ENCODE measurements at places on chromosomes 7 and 10.

GRCh38 chr7:1693991-1694524, 24.0 kb downstream of the ELFN1 start:
- peak; percentile 62 for DNase-seq
- peaks cover 14% of the 10 kb centered on the region for H3K4me1 ChIP-seq
- no peaks in the 10 kb centered on the region for H3K27me3 ChIP-seq
- no peak overlapping the region for H3K27ac ChIP-seq
- H3K36me3 ChIP-seq = peaks cover 7% of the 10 kb centered on the region

- no peak for DNase-seq
- no peaks in the 10 kb centered on the region for H3K36me3 ChIP-seq
- peaks cover 6% of the 10 kb centered on the region for H3K4me1 ChIP-seq
- H3K4me3 ChIP-seq = no peak overlapping the region
- no peaks in the 10 kb centered on the region for H3K27me3 ChIP-seq
These were observed 80.2 kb downstream of the ZEB1 start for GRCh38 chr10:31399171-31399570.

DNA sequence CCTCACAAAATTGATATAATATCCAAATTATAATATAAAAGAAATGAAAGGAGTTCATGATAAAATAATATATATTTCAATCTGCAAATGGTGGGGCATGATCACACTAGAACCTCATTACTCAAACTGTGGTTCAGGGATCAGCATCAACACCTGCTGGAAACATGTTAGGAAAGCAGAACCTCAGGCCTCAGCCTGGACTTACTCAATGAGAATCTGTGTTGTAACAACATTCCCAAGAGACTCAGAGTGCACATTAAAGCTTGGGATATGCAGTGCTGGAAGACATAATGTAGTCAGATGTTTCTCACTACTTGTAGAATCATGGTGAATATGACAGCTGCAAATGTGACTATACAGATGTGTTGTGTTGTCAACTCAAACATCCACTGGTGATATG, 81.7 kb upstream of the ITPRID1 start:
- H3K4me3 ChIP-seq = no peak overlapping the region
- H3K36me3 ChIP-seq = no peaks in the 10 kb centered on the region
- no peak overlapping the region for H3K27ac ChIP-seq
- H3K4me1 ChIP-seq = peaks cover 6% of the 10 kb centered on the region
- no peaks in the 10 kb centered on the region for H3K27me3 ChIP-seq

GRCh38 chr7:27784399-27785053, 44.6 kb downstream of the TAX1BP1 start:
- no peaks in the 10 kb centered on the region for H3K27me3 ChIP-seq
- H3K4me1 ChIP-seq = no peaks in the 10 kb centered on the region
- no peak overlapping the region for H3K4me3 ChIP-seq
- peak; percentile 14 for DNase-seq

DNA sequence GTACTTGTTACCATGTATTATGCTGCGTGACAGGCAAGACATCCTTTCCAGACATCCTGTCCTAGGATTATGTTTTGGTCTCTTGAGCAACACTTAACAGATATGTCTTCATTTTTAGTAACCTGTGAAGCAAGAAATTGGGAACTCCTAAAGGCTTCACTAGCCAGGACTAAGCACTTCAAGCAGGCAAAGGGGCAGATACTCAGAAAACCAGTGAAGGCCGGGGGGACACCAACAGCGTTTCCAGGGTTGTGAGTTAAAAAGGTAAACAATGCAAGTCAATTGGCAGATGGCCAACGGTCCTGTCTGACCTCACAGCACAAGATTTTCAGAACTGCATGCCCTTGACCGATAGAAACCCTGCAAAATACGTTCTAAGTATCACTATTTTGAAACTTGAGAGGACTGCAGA, 77.6 kb upstream of the SFMBT2 start:
- peaks cover 31% of the 10 kb centered on the region for H3K4me1 ChIP-seq
- H3K27me3 ChIP-seq = no peaks in the 10 kb centered on the region
- H3K4me3 ChIP-seq = no peak overlapping the region
- no peak for DNase-seq

DNA sequence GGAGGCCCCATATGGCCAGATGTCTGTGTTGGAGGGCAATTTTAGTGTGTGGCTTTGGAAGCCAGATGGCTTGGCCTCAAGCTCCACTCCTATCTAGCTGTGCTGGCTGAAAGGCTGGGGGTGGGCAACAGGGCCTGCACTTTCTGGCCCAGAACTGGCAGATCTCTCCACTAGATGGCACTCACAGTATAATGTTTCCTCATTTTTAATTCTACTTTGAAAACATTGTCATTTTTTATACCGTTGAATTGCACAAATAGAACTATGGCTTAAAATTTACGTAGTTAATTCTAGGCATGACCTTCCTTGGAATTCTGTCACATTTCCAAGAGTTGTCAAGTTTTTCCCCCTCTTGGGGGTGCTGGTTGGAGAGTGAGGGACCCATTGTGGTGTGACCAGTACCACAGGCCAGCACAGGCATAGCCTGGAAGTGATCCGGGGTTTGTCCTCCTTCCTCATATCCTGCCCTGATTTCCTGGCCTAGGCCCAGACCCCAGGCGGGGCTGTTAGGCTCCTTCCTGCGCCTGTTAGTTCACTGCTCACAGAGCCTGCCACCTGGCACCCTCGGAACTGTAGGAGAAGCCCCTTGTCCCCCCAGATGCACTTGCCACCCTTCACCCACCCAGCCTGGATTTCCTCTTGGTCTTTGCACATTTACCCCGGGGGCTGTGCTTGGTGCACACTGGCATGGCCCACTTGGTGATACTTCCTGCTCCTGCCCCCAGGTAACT, 52.8 kb downstream of the ARHGAP22 start:
- DNase-seq = peak; percentile 35
- H3K27ac ChIP-seq = no peak overlapping the region
- no peaks in the 10 kb centered on the region for H3K36me3 ChIP-seq
- peaks cover 3% of the 10 kb centered on the region for H3K4me1 ChIP-seq
- no peaks in the 10 kb centered on the region for H3K27me3 ChIP-seq
- H3K4me3 ChIP-seq = no peak overlapping the region

GRCh38 chr10:122647383-122647968, 52.2 kb downstream of the C10orf120 start:
- peaks cover 34% of the 10 kb centered on the region for H3K27me3 ChIP-seq
- DNase-seq = no peak
- H3K36me3 ChIP-seq = no peaks in the 10 kb centered on the region
- peaks cover 5% of the 10 kb centered on the region for H3K4me1 ChIP-seq
- no peak overlapping the region for H3K27ac ChIP-seq

GRCh38 chr10:50387007-50387731, 135.9 kb upstream of the ASAH2 start:
- H3K4me3 ChIP-seq = no peak overlapping the region
- peaks cover 8% of the 10 kb centered on the region for H3K4me1 ChIP-seq
- H3K36me3 ChIP-seq = no peaks in the 10 kb centered on the region
- no peaks in the 10 kb centered on the region for H3K27me3 ChIP-seq
- no peak for DNase-seq

DNA sequence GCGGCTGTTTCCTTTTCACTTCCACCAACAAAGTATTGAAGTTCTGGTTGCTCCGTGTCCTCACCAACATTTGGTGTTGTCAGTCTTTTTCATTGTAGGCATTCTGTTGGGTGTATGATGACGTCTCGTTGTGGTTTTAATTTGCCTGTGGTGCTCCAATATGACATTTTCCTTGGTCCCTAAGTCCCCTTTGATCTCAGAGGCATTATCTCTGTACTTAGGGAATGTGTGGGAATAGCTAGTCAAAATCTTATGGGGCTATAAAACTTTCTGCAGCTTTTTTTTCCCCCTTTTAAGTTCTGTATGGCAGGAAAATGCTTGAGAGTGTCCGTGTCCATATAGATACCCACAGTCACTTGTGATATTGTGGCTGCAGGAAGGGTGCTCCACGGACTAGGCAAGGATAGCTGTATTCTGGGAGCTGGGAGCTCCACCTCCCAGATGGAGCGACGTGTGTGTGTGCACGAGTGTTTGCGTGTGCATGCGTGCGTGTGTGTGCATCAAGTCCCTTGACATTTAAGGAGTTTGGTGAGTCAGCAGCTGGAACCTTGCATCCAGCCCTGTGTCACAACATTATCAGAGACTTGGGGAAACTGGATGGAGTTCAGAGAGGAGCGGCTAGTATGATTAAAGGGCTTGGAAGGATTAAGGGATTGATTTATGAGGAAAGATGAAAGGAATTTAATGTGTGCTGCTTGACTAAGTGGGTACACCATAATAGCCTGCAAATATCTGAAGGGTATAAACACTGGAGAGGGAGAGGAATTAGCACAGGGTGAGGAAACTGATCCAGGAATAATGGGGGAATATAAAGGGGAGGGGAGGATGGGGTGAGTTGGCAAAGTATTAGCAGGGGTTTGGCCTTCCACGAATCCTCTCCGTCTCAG, 66.8 kb downstream of the LRMDA start:
- no peak for DNase-seq
- no peak overlapping the region for H3K4me3 ChIP-seq
- H3K27me3 ChIP-seq = no peaks in the 10 kb centered on the region
- H3K36me3 ChIP-seq = no peaks in the 10 kb centered on the region
- no peak overlapping the region for H3K27ac ChIP-seq
- no peaks in the 10 kb centered on the region for H3K4me1 ChIP-seq

DNA sequence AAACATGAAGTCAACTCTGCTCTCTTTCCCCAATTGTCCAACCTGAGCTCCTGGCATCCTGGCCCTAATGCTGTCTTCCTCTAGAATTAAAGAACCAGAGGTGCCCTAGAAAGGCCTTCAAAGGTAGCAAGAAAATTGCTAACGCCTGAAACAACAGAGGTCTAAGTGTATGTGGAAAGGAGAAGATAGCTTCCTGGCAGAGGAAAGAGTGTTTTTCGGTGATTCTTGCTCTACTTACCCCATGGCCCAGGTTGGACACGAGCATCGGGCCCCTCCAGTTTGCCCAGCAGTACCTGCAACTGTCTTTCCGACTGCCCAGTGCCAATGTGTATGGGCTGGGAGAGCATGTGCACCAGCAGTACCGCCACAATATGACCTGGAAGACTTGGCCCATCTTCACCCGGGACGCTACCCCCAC, 22.2 kb downstream of the MGAM2 start:
- H3K36me3 ChIP-seq = no peaks in the 10 kb centered on the region
- H3K4me1 ChIP-seq = no peaks in the 10 kb centered on the region
- peaks cover 4% of the 10 kb centered on the region for H3K27me3 ChIP-seq
- H3K27ac ChIP-seq = no peak overlapping the region
- no peak for DNase-seq

GRCh38 chr7:16431646-16432424, 10.5 kb upstream of the CRPPA start:
- H3K36me3 ChIP-seq = no peaks in the 10 kb centered on the region
- H3K27me3 ChIP-seq = no peaks in the 10 kb centered on the region
- H3K27ac ChIP-seq = no peak overlapping the region
- DNase-seq = peak; percentile 12
- peaks cover 10% of the 10 kb centered on the region for H3K4me1 ChIP-seq

- no peak overlapping the region for H3K27ac ChIP-seq
- peak; percentile 51 for DNase-seq
- peaks cover 6% of the 10 kb centered on the region for H3K4me1 ChIP-seq
- H3K36me3 ChIP-seq = no peaks in the 10 kb centered on the region
- H3K27me3 ChIP-seq = peaks cover 4% of the 10 kb centered on the region
- no peak overlapping the region for H3K4me3 ChIP-seq
These were observed 58.8 kb downstream of the PARP12 start for GRCh38 chr7:140003913-140004382.

GRCh38 chr7:82393076-82393839, 50.3 kb downstream of the CACNA2D1 start:
- peaks cover 93% of the 10 kb centered on the region for H3K27me3 ChIP-seq
- H3K27ac ChIP-seq = no peak overlapping the region
- H3K4me3 ChIP-seq = no peak overlapping the region
- peaks cover 4% of the 10 kb centered on the region for H3K36me3 ChIP-seq
- H3K4me1 ChIP-seq = peaks cover 5% of the 10 kb centered on the region

- H3K4me1 ChIP-seq = peaks cover 35% of the 10 kb centered on the region
- no peak for DNase-seq
- no peak overlapping the region for H3K27ac ChIP-seq
- H3K36me3 ChIP-seq = no peaks in the 10 kb centered on the region
These were observed 38.2 kb downstream of the LYZL1 start for GRCh38 chr10:29326886-29327745.

- no peak overlapping the region for H3K4me3 ChIP-seq
- no peaks in the 10 kb centered on the region for H3K27me3 ChIP-seq
- peaks cover 35% of the 10 kb centered on the region for H3K4me1 ChIP-seq
- H3K36me3 ChIP-seq = no peaks in the 10 kb centered on the region
- no peak for DNase-seq
These were observed 534.0 kb upstream of the FOXK1 start for GRCh38 chr7:4147926-4148620.

DNA sequence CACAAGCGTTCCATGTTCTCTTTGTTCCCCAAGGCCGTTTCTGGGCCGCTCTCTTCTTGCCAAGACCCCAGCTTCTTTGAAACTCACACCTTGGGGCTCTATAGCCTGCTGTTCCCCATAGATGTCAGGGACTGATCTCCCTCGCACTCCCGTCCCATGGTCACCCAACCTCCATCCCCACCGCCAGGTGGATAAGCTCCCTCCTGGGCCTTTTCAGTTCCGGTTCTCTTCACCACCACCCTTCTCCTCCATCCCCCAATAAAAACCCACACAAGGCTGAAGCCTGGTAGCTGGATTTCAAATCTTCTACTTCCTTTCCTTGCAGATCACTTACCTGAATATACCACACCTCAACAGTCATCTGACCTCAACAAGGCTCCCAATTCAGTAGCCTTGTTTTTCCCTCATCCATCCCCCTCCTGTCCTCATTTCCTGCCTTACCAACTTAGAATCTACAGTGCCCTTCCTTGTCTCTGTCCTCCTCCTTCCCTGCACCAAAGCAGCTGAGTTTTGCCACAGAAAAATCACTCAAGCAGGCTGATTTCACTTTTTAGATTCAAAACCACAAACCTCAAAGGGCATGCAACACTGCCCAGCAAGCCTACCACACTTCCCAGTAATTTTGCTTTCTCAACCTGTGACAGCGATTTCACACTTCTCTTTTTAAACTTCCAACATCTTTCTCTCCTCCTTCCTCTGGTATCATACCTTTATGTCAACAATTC, 7.7 kb downstream of the SLC37A3 start:
- H3K36me3 ChIP-seq = no peaks in the 10 kb centered on the region
- H3K27ac ChIP-seq = no peak overlapping the region
- DNase-seq = no peak
- H3K4me1 ChIP-seq = no peaks in the 10 kb centered on the region

DNA sequence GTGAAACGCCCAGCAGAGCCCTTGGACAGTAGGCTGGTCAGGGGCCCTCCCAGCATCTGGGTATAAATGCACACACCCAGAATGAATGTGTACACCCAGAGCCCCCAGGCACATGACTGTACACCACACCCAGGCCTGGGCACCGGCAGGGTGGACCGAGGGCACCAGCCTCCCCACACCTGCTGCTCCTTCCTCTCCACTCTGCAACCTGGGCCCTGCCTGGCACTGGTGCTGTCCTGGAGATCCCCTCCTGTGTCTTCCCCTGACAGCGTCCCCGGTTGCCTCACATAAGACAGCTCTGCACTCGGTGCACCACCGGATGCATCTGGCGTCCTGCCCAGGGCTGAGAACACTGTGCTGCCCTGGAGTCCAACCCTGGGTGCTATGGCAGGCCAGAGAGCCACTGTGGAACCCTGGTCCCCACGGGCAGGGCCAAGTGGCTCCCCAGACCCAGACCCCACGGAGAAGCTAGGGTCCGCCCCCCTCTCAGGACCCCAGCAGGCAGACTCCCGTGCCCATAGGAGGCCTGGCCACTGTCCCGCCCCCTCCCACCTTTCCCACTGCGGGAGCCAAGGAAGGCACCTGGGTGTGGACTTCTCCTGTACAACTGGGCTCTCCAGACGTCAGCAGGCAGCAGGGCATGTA, 6.6 kb downstream of the RASGEF1A start:
- H3K4me1 ChIP-seq = peaks cover 4% of the 10 kb centered on the region
- H3K36me3 ChIP-seq = no peaks in the 10 kb centered on the region
- H3K4me3 ChIP-seq = no peak overlapping the region
- peaks cover 28% of the 10 kb centered on the region for H3K27me3 ChIP-seq
- H3K27ac ChIP-seq = no peak overlapping the region

All from neural crest cell (in vitro differentiated cells).